Upper lobe of right lung (tissue), 1 donor: ENCODE measurements at places on chromosomes 16 and 17. TPM values are rescaled to one million over a fixed set of nuclear protein-coding genes. Genes with fewer than 3 reads are reported as not detected.

ST6GALNAC2 gene
- total RNA-seq: 24.5 TPM

AOC3 gene
- total RNA-seq: 235 TPM

GRCh38 chr17:58382108-58382871 lies 30.3 kb upstream of the SUPT4H1 start:
- no peaks in the 10 kb centered on the region for H3K36me3 ChIP-seq
- H3K27ac ChIP-seq: peak overlapping the region; percentile 49
- H3K27me3 ChIP-seq: no peaks in the 10 kb centered on the region
- no peak for DNase-seq

DNA sequence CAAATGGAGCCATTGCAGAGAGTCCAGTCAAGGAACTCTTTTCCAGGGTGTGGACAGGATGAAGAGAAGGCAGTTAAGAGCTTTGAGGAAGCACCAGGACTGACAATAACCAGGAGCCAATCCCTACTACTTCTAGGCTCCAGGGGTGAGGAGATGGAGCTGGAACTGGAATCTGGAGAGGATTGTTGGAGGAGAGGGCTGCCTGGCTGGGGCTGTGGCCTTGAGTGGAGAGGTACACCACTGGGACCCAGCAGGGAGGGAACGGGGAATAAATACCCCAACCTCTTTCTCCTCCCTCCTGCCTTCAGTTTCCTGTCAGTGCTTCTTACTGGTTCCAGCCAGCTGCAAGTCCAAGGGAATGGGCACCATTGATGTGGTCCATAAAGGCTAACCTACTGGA lies 32.2 kb upstream of the TMEM220 start:
- H3K36me3 ChIP-seq: no peaks in the 10 kb centered on the region
- H3K4me1 ChIP-seq: no peaks in the 10 kb centered on the region
- no peak overlapping the region for H3K27ac ChIP-seq
- DNase-seq: no peak
- no peak overlapping the region for H3K4me3 ChIP-seq
- no peaks in the 10 kb centered on the region for H3K27me3 ChIP-seq

GRCh38 chr16:58337090-58337444 lies 42.2 kb upstream of the PRSS54 start:
- H3K36me3 ChIP-seq: no peaks in the 10 kb centered on the region
- peak overlapping the region; percentile 38 for H3K4me3 ChIP-seq
- H3K27ac ChIP-seq: no peak overlapping the region
- H3K4me1 ChIP-seq: peaks cover 4% of the 10 kb centered on the region
- DNase-seq: no peak
